ENCODE measurements at places on chromosomes 5 and 9.

- no peak for DNase-seq
Observed at GRCh38 chr5:74638544-74638969, 2.0 kb downstream of the ENC1 start.

DNA sequence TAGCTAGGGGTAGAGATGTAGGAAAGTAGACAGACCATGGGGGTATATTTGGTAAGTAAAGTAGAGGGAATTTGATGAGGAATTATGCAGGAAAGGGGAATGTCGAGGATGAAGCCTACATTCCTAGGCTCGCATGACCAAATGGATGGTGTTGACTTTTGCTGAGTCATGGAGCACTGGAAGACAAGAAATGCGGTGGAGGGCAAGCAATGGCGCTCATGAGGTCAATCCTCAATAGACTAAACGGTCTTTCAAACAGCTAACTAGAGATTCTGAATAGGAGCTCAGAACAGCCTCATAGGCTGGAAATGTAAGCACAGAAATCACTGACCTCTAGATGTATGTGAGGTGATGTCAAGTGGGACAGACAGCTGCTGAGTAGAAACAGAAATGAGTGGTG is 50.7 kb upstream of the FST start:
- no peak for DNase-seq

- DNase-seq = no peak
Observed at GRCh38 chr5:109962882-109963603, 273.3 kb downstream of the MAN2A1 start.

DNA sequence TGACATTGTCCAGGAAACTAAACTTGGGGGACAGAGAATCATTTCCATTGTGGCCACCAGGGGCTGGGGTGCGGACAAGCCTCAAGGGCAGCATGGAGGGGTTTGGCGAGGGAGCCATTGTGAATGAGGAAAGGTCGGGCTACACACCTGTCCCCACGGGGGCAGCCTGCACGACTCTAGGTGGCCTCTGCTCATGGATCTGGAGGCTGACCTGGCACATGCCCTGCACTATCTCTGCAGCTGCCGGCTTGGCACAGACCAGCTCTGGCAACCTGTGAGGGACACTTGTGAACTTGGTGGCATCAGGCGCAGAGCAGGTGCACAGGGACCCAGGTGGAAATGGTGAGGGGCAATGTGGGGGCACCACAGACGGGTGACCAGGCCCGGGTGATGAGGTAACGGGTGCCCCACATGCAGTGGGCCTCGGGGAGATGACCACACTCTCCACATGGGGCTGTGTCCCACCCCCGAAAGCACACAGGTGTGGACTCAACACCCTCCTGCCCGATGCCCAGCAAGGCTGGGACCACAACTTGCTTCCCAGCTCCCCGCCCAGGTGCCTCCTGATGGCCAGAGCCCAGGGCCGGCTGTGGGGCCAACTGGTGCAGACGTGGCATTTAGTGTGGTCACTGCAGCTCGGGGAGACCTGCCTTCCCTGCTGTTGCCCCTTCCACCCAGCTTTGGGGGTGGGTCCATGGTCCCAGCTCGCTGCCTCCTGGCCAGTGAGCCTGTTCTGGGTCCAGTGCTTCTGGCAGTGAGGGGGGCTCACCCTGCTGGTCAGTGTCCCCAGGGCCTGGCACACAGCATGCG is 60.9 kb upstream of the UBAC1 start:
- no peak for DNase-seq

GRCh38 chr9:120933310-120934055 is 6.9 kb upstream of the TRAF1 start:
- no peak for DNase-seq

DNA sequence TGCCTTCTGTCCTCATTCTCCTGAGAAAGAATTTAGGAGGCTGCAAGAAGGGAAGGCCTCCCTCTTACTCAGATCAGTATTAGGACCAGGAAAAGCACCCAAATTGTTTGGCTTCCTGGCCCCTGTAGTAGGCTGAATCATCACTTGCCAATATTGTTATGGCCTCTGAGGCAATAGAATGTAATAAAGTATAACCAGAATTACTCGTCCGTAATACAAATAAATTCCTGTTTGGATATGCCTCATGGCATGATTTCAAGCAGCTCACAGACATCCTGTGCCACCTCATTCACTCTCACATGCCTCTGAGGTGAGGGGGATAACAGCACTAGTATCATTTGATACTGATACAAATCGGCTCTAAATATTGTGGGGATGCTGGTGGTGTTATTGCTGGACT is 427.3 kb downstream of the ISL1 start:
- no peak for DNase-seq

GRCh38 chr9:89460551-89460950 is 37.4 kb downstream of the SEMA4D start:
- DNase-seq = no peak

DNA sequence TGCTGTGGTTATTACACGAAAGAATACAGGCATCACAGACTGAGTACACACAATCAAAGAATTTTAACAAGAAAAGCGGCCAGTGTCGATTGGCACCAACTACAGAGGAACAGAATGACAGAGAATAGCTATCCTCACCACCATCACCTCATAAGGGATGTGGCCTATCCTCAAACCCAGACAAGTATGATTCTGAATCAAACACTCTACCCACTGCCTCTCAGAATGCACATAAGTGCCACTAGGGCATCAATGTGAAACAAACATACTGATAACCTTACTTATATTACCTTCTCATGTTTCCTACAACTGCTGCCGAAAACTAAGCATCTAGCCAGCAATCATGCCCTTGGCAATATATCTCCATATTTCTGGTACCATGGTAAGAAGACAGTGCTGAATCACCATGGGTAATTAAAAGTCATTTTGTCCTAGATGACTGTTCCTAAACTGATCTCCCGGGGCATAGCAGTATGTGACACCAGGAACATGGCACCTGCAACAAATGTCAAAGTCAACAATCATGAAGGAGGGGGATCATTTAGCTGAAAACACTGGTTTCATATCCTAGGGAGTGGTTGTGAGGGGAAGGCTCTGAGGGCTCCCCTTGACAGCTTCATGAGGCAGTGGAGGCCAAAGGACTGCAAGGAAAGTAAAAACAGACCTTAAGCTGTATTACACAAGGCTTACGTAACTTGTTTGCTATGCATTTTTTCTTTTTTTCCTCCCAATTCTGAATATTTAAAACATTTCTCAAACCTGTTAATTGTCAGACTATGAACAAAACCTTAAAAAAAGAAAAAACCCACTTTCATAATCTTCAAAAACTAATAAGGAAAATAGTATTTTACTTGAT is 88.3 kb downstream of the LHFPL2 start:
- no peak for DNase-seq

DNA sequence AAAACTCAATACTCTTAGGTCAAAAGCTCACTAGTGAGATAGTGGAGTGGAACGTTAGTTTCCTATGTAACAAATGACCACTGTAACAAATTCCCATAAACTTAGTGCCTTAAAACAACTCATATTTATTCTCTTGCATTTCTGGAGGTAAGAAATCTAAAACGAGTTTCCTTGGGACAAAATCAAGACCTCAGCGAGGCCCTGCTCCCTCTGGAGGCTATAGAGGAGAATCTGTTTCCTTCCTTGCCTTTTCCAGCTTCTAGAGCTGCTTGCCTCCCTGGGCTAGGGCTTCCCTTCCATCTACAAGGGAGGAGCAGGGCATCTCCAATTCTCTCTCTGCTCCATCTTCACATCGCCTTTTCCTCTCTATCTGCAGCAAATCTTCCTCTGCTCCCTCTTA is 32.0 kb downstream of the SEMA5A start:
- peak; percentile 55 for DNase-seq

DNA sequence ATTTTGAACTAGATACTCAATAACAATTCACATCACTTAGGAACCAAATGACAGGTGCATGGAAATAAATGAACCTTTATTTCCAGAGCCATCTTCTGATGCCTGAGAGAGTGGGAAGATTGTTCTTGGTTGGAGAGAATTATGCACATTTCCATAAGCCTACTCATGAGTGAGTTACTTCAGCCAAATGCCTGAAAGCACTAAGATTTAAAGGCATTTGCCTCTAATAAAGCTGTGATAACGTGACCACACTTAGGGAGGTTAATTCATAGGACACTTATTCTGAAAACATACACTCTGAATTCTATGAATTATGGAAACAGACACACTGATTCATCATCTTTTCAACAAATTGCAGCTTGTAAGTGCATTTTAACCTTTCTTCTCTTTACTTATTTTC is 40.0 kb downstream of the KCTD16 start:
- DNase-seq = no peak

DNA sequence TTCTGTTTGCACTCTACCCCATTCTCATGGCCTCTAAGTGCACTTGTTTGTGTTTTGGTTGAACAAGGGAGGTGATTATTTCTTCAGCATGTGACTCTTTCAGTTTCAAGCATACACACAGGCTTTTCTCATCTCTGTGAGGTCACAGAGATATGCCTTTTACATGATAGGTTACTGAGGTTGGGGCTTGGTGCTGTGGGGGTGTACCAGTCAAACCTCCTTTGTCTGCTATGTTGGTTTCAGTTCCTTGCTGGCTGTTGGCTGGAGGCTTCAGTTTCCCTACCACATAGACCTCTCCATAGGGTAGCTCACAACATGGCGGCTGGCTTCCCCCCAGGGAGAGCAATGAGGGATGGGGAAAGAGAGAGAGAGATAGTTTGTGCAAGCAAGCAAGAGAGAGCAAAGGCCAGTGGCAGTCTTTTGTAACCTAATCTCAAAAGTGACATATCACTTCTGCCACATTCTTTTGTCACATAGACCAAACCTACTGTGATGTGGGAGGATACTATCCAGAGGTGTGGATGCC is 96.7 kb upstream of the SEMA6A start:
- no peak for DNase-seq

DNA sequence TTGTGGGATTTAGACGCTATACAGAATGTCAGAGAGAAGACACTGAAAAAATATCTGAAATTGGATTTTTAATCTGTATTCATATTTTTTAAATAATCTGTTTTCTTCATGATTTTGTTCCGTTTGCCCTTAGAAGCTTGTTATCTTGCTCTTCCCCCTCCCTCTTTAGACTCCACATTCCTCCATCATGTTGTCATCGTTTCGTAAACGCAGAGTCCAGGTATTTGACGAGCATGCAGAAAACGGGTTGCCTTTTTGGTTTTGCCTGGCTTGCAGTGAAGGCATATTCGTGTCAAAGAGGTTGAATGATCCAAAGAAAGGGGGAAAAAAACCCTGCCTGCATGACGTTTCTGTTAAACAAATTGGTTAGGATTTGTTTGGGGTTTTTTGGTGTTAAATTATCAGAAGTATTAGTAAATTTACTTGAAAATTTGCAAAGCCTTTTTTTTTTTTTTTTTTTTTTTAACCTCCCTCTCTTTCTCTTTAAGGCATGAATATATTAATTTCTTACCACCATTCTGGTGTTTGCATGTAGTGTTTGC is 2.9 kb downstream of the SPTAN1 start:
- DNase-seq = peak; percentile 83

DNA sequence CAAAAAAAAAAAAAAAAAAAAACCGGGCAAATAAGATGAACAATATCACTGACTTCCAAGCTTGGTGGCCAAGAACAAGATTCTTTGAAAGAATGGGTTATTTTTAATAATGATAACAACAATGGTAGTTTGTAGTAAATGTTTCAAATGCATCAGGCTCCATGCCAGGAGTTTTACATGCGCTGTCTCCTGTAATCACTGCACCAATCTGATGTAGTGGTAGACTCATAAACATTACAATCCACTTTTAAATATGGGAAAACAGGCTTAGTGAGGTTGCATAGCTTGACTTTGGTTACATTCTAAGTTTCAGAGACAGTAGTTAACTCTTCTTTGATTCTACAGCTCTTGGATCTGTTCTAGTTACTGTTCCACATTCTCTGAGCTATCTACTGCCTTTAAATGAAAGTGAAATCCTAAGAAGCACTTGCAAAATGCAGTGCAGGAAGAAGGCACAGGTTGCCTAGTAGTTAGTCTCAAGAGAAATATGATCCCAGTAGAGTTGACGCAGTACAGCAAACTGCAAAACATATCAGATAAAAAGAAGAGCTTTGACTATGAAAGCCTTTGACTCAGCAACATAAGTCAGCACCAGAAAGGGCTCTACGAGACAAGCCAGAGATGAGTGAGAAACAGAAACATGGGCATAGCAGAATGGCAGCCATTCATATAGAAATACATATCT is 62.1 kb downstream of the PDE4D start:
- peak; percentile 24 for DNase-seq

DNA sequence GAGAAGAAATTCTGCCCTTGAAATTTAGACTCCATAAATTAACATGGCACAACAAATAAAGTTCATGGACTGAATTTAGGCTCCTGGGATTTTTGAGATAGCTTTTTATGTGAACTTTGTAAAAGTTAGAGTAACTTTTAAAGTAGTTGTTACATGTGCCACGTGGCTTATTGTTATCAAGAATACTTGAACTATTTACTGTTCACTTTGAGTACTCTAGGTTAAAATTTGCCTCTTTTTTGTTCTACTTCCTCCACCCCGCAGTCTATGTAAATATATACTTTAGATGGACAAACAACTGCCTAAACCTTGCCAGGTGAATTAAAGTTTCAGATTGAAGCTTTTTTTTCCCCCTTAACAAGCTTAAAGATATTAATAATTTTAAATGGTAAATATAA is 457.9 kb downstream of the RAB3C start:
- no peak for DNase-seq

- no peak for DNase-seq
Observed at GRCh38 chr5:91359962-91360609, 23.0 kb downstream of the ARRDC3 start.

DNA sequence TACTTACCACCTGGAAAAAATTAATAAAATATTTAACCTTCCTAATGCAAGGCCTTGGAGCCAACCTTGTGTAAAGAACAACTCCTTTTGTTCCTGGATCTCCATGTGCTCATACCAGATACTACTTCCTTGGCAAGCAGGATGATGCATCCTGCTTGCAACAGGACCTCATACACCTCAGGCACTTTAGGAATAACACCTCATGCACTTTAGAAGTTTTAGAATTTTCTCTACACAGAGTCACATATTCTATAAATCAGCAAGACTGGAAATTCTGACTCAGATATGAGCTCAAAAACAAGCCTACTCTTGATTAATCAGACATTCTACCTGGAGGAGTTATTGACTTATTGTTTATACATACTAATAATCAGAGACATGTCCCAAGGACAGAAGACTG is 209.6 kb upstream of the CDH10 start:
- DNase-seq = no peak

- DNase-seq = peak; percentile 29
Observed at GRCh38 chr5:127685662-127686061, 17.5 kb upstream of the CCDC192 start.

DNA sequence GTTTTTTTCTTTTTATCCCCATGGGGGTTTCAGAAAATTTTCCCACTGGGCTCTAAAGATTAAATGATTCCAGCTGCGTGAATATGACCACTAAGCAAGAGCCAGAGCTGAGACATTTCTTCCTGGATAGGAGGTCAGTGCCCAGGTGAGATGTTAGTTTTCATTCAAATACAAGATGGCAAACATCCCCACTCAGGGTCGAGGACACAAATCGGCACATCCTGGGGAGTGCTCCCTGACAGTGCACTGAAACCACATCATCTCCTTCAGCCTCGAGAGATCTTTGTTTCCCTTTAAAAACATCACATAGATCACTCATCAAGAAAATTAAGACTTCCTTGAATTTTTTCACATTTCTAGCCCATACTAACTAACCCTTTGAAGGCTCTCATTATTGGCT is 273.2 kb upstream of the PANK3 start:
- no peak for DNase-seq

GRCh38 chr9:69172895-69173294 is 1.2 kb upstream of the TJP2 start:
- peak; percentile 70 for DNase-seq

Measured in fibroblast of pulmonary artery (primary cell).